ENCODE measurements at places on chromosomes 16 and 17.
A peak's percentile ranks its signal among the peaks of the same experiment; 100 is the strongest.

DNA sequence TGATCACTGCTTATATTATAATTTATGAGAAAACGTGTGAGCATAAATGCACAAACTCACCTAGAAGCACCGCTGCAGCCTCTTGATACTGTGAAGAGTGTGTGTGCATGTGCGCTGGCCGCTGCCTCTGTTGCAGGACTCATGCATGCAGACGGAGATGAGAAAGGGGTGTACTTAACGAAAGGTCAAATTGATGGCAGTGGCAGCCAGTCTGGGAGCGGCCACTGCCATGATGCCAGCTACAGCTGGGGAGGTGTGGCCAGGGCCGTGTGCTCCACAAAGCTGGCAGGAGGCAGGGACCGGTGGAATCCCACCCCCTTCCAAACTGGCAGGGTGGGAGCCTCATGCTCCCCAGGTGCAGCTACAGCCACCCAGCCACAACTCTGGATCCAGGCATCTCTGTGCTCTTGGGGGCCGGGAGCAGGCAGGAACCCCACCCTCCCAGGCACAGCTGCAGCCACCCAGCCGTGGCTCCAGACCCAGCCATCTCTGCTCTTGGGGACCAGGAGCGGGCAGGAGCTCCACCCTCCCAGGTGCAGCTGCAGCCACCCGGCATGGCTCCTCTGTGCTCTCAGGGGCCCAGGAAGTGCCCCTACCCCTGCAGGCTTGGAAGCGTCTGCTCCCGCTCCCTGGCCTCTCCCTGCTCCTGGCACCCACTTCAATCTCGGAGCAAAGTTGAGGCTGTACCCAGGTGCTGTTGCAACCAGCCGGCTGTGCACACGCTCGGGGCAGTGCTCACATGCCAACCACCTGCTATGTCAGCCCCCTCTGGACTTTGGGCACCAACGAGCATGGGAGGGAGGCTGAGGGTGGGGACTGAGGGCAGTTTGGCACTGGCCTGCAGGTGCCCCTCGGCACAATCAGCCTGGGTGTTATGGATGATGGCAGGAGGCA lies 77.5 kb upstream of the CHMP6 start:
- no peak for DNase-seq

- no peak for DNase-seq
Observed at GRCh38 chr17:83124871-83125514, 45.6 kb downstream of the METRNL start.

DNA sequence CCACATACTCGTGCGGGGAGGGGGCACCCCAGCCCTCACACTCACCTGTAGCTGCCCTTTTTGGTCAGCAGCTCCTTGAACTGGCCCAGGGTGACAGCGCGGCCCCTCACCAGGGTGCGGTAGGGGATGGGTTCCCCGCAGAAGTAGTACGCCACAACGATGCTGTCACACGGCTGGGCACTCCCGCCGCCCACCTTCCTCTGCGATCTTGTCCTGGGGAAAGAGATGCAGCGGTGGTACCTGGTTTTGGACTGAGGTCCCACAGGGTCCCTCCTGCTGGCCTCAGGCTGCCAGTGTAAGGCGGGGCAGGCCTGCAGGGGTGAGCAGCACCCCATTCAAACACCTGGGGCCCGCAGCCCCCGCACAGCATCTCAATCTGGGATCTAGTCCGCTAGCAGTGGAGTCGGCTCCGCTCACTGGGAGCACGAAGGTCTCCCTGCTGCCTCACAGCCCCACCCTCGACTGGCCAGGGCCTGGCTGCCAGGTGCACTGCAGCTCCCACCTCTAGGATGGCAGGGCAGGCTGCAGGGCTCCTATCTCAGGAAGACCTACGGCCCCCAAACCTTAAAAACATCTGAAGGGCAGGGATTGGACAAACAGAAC lies 6.5 kb downstream of the PDIA2 start:
- no peak for DNase-seq

DNA sequence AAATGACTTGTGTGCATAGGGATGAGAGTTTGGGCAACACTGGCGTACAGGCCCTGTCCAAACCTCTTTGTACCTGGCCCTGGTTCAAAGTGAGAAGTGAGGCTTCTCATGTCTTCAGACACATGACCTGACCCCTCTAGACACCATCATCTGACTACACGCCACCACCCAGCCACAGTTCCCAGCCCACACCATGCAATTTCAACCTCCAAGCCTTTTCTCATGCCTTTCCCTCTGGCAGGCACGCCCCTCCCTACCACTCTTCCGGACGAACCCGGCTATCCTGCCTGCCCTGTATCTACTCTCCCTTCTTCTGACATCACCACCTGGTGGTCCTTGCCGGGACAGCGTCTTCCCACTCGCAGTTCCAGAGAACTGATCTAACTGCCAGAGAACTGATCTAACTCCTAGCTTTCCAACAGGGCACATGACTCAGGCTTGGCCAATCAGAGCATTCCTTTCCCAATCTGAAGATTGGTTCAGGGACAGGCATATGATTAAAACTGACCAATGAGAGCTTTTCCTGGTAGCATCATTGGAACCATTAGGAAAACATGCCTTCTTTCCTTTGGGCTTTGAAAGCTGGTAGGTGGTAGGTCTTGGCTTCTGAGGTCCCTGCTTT lies 27.1 kb upstream of the IL21R start:
- DNase-seq = peak; percentile 93

GRCh38 chr16:17939122-17939536 lies 397.4 kb downstream of the NPIPA8 start:
- no peak for DNase-seq

GRCh38 chr17:34412965-34413441 lies 50.0 kb upstream of the CCL1 start:
- no peak for DNase-seq

- no peak for DNase-seq
Observed at GRCh38 chr16:78291604-78292003, 192.2 kb downstream of the WWOX start.

- no peak for DNase-seq
Observed at GRCh38 chr17:43891851-43892646, 15.3 kb downstream of the MPP2 start.

DNA sequence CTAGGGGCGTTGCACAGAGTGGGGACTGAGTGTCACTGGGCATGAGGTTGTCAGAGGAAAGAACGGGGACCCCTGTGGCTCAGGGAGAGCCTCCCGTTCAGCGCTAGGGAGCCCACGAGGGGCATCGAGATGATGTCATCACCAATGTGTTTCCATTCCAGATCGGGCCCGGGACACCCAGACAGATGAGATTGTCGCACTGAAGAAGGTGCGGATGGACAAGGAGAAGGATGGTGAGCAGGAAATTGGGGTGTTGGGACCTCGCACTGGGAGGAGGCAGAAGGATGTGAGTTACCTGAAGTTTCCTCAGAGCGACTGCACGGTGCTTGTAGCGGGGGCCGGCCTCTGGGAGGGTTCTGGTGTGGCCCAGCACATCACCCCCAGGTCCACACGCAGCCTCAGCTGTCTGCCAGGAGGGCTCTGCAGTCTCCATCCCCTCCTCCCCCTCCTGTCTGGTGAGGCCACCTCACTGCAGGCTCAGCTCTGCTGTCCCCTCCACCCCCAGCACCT lies 4.0 kb downstream of the CDK10 start:
- no peak for DNase-seq

DNA sequence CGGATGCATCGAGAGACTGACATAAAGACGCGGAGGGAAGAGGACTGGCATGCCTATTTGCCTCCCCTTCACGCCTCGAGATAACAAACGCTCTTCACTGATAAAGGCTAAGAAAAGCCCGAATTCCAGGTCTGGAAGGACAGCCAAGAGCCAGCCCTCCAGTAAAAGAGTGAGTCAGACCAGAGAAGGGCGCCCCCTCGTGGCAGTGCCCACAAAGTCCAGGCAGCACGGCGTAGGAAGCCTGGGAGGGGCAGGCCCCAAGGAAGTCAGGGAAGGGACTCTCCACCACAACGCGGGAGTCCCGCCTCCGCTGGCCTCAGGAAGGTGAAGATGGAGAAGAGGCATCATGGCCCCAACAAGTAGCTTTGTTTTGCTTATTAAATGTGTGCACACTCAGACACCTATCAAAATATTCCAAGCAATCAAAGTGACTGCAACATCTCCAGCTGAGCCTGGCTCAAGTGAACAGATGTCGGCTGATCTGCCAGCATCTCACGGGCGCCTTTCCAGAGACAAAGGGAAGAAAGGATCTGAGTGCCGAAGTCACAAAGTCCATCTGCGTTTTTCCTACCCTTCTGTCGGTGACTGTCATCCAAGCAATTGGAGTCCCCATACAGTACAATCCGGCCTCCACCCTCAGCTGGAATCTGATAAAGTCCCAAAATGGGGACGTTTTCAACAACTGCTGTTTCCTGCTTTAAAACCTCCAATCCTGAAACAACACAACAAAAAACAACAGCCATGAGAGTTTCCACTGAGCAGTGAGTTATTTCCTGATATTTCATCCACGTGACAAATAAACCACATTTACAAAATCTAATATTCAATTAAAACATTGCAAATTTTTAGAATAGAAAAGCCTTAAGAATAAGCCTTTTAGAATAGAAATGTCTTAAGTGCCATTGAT lies 20.4 kb upstream of the SLC38A8 start:
- DNase-seq = peak; percentile 78

DNA sequence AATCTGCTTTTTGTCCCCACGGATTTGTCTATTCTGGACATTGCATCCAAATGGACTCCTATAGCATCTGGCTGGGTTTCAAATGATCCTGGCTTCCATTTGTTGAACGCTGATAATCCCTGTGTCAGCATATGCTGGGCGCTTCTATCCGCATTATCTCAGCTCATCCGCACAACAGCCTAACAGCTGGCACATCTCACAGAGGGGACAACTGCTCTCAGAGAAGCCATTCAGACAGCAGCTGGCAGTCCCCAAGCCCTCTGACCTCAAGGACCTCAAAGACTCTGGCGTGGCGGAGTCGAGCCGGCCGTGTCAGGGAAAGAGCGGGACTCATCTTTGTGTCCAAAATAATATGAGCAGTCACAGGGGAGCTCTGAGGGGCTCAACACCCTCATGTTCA lies 82.3 kb downstream of the NT5M start:
- DNase-seq = peak; percentile 88

- DNase-seq = no peak
Observed at GRCh38 chr17:8192070-8192815, 2.3 kb upstream of the BORCS6 start.

DNA sequence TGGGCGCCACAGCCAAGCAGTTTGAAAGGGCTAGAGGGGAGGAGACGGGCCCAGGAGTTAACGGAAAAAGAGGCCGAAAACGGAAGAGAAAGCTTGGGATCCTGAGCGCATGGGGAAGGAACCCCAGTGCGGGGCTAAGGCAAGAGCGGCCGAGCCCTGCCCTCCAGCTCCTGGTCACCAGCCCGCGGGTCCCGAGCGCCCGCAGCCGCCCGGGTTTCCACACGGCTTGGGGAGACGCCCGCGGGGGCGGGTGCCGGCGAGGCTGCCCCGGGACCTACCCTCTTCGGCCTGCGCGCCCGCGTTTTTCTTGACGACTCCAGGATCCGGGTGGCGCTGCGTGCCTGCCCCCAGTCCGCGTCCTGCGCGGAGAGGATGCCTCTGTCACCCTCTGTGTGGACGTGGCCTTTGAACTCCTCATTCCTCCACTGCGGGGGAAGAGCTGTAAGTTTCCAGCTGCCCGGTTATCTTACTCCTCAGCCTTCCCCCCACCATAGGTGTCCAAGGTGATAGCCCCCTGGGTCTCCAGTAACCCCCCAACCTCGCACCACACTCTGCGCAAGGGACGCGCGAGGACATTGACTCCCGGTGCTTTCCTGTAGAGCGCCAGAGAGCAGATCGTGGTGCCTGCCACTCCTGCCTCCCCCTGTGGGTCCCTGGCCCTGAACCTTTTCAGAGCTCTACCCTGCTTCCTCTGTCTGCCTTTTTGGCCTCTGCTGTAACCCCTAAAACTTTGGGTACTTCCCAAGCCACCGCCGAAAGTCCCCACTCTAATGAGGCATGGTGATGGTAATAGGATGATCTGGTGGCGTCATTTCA lies 1.7 kb upstream of the CDH11 start:
- DNase-seq = peak; percentile 16

DNA sequence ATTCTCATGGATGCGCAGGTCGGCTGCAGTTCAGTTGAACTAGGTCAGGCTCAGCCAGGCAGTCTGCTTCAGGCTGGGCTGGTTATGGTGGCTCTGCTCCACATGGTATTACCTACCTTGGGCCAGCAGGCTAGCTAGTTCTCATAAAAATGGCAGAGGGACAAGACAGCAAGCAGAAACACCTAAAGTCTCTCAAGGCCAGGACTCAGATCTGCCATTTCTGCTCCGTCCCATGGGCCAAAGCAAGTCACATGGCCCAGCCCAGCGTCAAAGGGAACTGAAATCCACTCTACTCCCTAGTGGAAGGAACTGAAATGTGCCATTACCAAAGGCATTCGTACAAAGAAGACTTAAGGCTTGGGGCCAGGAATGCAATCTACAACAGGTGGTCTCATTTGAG lies 160.0 kb downstream of the TMEM132E start:
- DNase-seq = no peak

DNA sequence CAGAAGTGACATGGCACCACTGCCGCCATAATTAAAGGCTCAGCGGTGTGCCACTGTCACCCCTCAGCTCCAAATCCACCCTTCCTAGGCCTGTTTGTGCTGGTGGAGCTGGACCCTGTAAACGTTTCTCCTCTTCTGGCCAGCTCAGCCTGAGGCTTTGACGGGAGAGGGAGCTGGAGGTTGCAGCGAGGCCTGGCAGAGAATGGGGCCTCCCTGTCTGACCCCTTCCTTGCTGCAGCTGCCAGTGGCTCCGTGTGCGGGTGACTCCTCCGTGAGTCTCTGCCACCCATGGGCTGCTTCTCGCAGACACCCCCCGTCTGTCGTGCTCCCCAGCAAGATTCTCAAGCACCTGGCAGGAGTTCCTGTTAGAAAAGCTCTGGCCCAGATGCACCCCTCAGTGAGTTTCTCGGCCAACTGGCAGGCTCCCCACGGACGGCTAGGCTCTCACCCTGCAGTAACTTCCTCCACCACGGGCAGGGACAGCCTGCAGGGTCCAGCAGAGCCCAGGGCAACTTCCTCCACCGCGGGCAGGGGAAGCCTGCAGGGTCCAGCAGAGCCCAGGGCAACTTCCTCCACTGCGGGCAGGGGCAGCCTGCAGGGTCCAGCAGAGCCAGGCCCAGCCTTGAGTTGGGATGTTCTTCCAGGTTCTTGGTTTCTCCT lies 4.7 kb upstream of the CHMP6 start:
- DNase-seq = no peak

- no peak for DNase-seq
Observed at GRCh38 chr17:79427621-79428539, 183.0 kb downstream of the RBFOX3 start.

- no peak for DNase-seq
Observed at GRCh38 chr16:89960966-89961365, 12.4 kb downstream of the DEF8 start.

All from WERI-Rb-1 (cell line).